ENCODE measurements at places on chromosomes 6 and 20.

GRCh38 chr6:170091639-170092579, 199.0 kb downstream of the DLL1 start:
- no peak for DNase-seq

DNA sequence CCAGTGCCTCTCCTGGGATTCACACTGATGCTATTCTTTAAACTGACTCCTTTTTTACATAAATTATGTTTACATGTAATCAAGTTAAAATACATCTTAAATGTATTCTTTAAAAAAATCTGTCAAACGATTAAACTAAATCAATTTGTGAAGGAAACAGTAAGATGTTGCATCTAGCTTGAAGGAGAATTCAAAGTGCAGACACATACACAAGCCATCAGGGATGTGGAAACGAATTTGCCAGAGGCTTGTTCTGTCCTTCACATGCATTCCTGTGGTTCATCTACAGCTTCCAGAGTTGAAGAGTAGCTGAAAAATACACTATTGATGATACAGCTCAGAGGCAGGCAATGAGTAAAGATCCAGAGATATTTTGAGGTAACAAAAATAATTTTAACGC, 7.3 kb upstream of the BPIFB3 start:
- DNase-seq = no peak

DNA sequence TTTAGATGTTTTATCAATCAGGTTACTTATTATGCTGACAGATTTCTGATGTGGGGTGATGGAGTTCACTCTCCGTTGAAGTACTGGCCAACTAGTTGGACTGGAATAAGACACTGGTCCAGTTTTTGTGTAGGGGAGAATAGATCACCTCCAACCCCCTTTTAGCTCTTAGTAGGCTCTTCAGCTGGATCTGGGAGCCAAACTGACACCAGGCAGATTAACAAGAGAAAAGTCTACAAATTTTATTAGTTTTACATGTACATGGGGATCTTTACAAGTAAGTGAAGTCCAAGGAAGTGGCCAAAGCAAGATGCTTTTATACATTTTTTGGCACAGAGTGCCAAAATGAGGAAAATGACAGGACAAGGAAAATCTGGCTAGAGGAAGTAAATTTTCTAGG, 107.1 kb downstream of the UBE3D start:
- DNase-seq = no peak

DNA sequence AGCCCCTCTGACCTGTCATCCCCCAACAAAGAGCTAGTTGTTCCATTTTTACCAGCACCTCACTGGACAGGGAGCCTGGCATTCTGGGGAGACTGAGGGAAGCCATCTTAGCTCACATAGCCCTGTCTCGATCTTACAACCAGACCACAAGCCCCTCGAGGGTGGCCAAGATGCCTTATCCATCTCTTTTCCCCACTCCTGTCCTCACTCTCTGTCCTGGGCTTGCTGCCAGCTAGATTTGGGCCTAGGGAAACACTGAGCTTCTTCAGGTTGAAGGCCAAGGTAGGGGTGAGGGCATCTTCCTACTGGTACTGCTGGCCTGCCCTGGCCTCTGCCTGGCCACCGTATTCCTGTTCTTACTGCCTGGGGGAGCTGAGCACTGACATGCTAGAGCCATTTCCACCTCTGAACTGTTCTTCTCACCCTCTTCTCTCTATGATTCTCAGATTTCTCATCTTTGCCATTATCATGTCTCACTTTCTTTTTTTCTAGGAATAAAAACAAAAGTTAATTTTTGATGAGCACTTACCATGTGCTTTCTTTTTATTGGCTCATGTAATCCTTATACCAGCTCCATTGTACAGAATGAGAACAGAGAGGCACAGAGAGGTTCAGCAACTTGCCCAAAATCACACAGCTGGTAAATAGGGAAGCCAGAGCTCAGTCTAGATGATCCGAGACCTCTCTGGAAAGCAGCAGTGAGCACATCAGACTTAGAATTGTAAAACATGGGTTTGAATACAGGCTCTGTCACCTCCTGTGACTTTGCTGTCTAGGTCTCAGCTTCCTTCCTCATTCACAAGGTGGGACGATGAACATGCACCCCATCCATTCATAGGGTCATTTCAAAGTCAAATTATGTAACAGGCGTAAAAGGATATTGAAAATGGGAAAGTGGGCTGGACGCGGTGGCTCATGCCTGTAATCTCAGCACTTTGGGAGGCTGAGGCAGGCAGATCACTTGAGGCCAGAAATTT, 28.7 kb downstream of the FGD2 start:
- no peak for DNase-seq

All from SK-MEL-5 (cell line).